DMS53 (cell line): ENCODE measurements at places on chromosomes 3 and 15.

GRCh38 chr3:109337393-109337792 lies at the start of gene DPPA4:
Gene DPPA4, minus strand, starts transcription at chr3:109337546. Its CDS starts 29 bp downstream, at chr3:109337517.
- DNase-seq: no peak

- peak; percentile 52 for DNase-seq
These were observed 301.8 kb upstream of the SEMA6D start for GRCh38 chr15:47415539-47415971.

- no peak for DNase-seq
These were observed 524.7 kb downstream of the PYDC2 start for GRCh38 chr3:191985691-191986090.

DNA sequence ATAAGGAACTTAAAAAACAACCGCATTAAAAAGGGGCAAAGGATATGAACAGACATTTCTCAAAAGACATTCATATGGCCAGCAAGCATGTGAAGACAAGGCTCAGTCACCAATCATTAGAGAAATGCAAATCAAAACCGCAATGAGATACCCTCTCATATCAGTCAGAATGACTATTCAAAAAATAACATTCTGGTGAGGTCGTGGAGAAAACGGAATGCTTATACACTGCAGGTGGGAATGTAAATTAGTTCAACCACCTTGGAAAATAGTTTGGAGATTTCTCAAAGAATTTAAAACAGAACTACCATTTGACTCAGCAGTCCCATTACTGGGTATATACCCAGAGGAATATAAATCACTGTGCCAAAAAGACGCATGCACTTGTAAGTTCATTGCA lies 496.6 kb upstream of the SGO1 start:
- DNase-seq: no peak

GRCh38 chr3:51311055-51311454 lies 74.0 kb upstream of the MANF start:
- peak; percentile 23 for DNase-seq
